Chondrocyte (in vitro differentiated cells): ENCODE measurements at places on chromosomes 7 and 10.

DNA sequence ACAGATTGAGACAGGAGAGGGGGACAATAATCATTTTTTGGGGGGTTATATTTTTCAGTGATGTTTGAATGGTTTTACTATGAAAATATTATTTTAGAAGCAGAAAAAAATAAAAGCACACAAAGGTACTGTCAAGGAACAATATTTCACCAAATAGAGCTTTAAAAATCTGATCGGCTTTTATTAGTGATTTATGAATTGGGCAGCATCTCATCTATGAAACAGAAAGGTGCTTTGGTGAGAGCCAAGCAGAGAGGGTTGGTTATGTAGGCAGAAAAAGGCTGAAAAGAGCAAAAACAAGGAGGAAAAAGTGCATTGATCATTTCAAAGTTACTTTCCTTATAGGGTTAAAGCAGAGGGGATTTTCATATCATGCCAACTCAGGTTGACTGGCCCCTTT, 26.4 kb upstream of the CPA2 start:
- DNase-seq = no peak

DNA sequence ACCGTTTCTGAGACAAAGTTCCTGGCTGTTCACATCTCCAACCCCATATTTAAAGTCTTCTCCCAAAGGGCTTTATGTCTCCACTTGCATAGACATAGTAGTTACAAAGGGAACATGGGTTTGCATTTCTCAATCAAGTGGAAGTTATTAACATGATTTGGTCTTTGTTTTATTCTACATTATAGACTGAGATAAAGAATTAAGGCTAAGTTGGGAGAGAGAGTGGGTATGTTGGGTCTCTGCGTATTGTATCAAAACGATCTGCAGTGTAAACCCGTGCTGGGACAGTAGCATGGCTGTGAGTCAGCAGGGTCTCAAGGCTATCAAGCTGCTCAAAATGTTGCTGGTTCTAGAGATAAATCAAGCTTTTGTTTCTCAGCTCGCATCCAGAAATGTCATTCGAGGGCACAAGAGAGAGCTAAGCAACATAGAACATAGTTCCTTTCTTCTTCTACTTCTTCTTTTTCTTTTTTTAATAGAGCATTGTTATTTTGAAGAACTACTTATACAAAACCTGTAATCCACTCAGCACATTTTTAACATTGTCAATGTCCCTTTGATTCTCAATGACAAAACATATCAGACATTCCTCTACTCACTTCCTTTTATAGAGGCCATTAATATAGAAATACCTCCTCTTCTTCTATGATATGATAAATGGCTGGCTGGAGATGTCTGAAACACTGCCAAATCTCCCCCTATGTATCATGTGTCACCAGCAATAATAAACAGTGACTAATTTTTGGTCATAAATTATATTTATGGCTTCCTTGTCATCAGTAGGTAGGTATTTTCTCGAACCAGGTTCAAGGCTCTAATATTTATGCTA, 34.5 kb upstream of the RHOBTB1 start:
- DNase-seq = no peak

DNA sequence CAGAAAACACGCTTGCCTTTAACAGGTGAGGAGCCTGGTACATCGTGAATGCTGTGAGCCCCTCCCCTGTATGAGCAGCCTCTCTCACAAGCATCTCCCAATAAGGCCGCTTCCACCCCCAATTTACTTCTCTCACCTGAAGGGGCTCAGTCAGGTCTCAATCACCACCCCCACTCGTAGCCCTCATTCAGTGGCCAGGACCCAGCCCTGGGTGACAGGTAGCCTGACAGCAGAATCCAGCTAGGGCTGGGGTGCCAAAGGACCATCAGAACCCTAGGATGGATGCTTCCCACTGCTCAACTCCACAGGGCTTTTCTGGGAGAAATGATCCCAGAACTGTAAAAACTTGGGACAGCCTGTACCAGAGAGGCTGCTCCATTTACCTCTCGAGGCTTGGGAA, 6.4 kb upstream of the NDST2 start:
- DNase-seq = no peak

GRCh38 chr7:125423458-125424155, 494.0 kb upstream of the POT1 start:
- DNase-seq = no peak

GRCh38 chr10:4241724-4242345, 456.8 kb upstream of the KLF6 start:
- DNase-seq = no peak

GRCh38 chr7:26141077-26141476, 10.9 kb upstream of the NFE2L3 start:
- DNase-seq = no peak

GRCh38 chr7:158275711-158276413, 311.8 kb downstream of the PTPRN2 start:
- peak; percentile 78 for DNase-seq

- DNase-seq = no peak
Measured at GRCh38 chr10:97087296-97087695, 98.5 kb downstream of the SLIT1 start.

GRCh38 chr7:38013246-38013645, 92.8 kb downstream of the EPDR1 start:
- no peak for DNase-seq

- DNase-seq = no peak
Measured at GRCh38 chr7:93819699-93820098, 70.9 kb downstream of the TFPI2 start.

GRCh38 chr10:119313644-119314043, 106.3 kb downstream of the GRK5 start:
- DNase-seq = no peak

DNA sequence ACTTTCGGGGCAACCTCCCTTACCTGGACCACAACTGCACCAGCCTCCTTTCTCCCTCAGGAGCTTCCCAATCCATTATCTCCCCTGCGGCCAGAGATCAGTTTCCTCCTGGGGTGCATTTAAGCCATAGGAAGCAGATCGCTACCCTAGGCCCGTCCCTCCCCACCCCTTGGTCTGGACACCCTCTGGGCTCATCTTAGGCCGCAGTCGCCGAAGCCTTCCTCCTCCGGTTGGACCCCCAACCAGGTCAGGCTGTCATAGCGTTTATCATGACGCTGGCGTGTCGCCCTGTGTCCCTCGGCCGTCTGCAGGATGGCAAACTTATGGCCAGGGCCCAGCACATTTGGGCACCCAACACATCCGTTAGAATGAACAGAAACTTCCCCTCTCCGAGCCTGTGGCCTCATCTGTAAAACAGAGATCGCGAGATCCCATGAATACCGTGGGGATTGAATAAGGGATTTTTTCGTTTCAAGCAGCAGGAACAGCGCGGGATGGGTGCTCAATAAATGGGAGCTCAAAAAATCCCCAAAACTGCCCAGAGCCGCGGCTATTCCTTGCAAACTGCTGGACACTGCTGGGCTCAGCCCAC, 669 bp upstream of the AP5Z1 start:
- DNase-seq = no peak

- DNase-seq = no peak
Measured at GRCh38 chr10:126397640-126398382, 9.5 kb upstream of the ADAM12 start.

- no peak for DNase-seq
Measured at GRCh38 chr7:92296235-92296634, 50.5 kb downstream of the ANKIB1 start.

DNA sequence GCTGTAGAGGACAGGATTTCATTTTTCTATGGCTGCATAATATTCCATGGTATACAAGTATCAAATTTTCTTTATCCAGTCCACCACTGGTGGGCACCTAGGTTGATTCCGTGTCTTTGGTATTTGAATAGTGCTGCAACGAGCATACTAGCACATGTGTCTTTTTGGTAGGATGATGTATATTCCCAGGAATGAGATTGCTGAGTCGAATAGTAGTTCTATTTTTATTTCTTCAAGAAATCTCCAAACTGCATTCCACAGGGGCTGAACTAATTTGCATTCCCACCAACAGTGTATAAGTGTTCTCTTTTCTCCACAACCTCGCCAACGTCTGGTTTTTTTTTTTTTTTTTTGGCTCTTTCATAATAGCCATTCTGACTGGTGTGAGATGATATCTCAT, 550.0 kb downstream of the REEP3 start:
- DNase-seq = no peak

GRCh38 chr10:27413831-27414348, 90.2 kb upstream of the RAB18 start:
- DNase-seq = no peak
